ENCODE measurements at places on chromosomes 1 and 21. TPM values are rescaled to one million over a fixed set of nuclear protein-coding genes. Genes with fewer than 3 reads are reported as not detected.

DNA sequence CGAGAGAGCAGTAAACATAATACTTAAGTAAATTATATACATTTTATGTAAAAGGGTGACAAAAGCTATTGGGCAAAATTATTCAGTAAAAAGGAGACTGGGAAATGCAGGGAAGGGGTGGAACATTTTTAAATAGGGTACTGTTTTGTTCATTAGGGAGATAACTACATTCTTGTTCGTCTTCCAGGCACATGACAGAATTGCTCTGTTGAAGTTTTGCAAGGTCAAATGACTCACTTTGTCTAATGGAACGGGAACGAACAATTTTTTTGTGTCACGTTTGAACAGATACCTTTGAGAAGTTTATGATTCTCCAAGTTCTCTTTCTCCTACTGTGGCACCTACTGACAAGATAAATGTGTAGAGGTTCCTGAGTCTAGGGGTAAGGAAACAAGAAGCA lies 382.3 kb upstream of the ZRANB2 start:
- H3K27me3 ChIP-seq = no peaks in the 10 kb centered on the region
- H3K4me1 ChIP-seq = no peaks in the 10 kb centered on the region
- DNase-seq = no peak
- H3K27ac ChIP-seq = no peak overlapping the region
- H3K36me3 ChIP-seq = no peaks in the 10 kb centered on the region
- H3K4me3 ChIP-seq = no peak overlapping the region

- H3K4me3 ChIP-seq = no peak overlapping the region
- no peak overlapping the region for H3K27ac ChIP-seq
- H3K36me3 ChIP-seq = no peaks in the 10 kb centered on the region
- DNase-seq = no peak
- H3K27me3 ChIP-seq = peaks cover 65% of the 10 kb centered on the region
- peaks cover 9% of the 10 kb centered on the region for H3K4me1 ChIP-seq
These were observed 8.1 kb downstream of the FOXD3 start for GRCh38 chr1:63330331-63330916.

DNA sequence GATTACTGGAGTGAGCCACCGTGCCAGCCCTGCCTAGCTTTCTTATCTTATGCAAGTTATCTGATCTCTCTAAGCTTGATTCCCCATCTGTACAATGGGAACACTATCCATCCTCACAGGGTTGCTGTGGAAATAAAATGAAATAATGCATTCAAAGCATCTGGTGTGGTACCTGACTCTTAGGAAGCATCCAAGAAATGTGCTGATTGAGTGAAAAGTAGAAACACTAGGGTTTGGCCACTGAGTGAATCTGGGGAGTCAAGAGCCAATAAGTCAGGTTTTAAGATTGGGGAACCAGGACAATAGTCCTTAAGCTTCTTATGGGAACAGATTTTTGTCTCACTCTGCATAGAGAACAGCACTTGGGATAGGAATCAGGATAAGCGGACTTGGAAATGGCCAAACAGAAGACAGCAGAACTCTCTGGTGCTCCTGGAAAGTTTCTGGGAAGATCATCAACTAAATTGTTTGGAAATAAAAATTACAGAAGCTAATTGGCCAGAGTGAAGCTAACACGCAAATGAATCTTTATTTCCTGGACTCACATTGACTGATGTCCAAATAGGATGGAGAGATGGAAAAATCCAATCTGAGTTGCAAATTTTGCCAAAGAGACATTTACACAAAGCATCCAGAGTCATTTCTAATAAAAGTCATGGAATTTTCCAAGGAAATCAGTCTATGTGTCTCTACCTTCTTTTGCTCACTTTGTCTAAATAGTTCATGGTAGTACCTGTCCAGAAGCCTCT lies 3.3 kb downstream of the PAFAH2 start:
- peaks cover 54% of the 10 kb centered on the region for H3K4me1 ChIP-seq
- H3K27ac ChIP-seq = no peak overlapping the region
- no peak overlapping the region for H3K4me3 ChIP-seq
- no peak for DNase-seq
- no peaks in the 10 kb centered on the region for H3K27me3 ChIP-seq

DNA sequence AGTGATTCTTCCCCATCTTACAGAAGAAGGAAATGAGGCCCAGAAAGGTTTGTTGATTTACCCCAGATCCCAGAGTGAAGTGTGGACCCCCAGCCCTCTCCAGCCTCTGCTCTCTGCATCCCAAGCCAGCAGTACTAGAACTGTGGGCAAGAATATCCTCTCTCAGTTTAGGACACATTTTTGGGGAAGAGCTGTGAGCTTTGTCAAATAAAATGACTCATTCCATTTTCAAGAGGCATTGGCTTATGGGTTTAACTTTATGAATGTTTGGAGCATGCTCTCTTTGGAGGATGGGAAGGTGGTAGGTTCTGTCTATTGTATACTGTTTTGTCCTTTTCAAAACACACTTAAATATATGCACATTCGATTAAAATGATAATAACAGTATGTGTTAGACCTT lies 70.6 kb upstream of the CNTN2 start:
- no peak overlapping the region for H3K4me3 ChIP-seq
- no peaks in the 10 kb centered on the region for H3K36me3 ChIP-seq
- no peaks in the 10 kb centered on the region for H3K27me3 ChIP-seq
- H3K4me1 ChIP-seq = no peaks in the 10 kb centered on the region
- DNase-seq = no peak
- H3K27ac ChIP-seq = no peak overlapping the region

DNA sequence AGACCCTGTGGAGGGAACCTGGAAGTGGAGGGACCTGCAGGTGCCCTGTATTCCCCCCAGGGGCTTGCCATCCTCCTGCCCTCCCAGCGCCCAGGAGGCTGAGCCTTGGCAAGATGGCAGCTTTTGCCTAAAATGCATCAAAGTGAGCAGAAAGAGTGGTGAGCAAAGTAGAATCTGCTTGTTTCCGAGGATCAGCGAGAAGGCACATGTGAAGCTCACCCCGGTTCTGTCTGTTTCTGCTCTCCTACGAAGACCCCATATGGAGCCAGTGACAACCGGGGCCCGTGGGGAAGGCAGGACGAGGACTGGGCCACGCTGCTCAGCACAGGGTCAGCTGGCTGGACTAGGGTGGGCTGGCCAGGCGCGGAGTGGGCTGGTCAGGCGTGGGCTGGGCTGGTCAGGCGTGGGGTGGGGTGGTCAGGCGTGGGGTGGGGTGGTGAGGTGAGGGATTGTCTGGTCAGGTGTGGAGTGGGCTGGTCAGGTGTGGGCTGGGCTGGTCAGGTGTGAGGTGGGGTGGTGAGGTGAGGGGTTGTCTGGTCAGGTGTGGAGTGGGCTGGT lies 5.2 kb upstream of the FNDC10 start:
- no peak overlapping the region for H3K4me3 ChIP-seq
- H3K27me3 ChIP-seq = no peaks in the 10 kb centered on the region
- DNase-seq = no peak

DNA sequence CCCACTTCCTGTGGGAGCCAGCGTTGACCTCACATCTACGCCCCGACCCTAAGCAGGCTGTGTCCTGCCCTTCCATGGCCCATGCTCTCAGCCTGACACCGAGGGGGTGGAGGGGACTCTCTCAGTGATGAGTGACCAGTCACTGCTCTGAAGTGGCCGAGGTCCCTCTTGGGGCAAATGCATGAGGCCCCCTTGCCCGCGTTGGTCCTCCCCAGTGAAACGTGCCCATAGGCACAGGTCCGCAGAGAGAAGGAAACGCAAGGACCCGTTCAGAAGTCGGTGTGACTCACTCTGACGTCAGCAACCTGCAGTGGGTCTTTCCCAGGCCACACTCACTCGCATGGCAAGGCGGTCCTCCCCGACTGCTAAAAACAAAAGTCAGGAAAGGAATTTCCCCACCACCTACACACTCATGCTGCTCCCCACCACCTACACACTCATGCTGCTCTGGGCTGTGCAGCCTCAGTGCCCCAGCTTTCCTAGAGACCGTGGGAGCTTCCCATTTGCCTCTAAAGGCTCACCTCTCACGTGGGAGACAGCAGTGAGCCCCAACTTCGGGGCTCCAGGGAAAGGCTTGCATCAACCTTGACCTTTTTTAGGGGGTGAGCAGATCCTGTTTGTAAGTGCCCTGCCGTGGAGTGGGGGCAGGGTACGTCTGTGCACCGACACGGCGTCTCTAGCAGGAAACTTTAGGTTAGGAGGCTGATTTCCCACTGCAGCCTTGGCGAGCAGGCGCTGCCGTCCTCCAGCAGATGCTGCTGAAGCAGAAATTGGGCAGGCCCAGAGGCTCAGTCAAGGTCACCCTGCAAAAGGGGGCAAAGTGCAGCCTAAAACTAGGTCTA lies 11.4 kb downstream of the UBASH3A start:
- H3K27me3 ChIP-seq = no peaks in the 10 kb centered on the region
- peak overlapping the region; percentile 30 for H3K4me3 ChIP-seq
- peaks cover 96% of the 10 kb centered on the region for H3K4me1 ChIP-seq
- DNase-seq = peak; percentile 86
- H3K36me3 ChIP-seq = peaks cover 83% of the 10 kb centered on the region
- peak overlapping the region; percentile 75 for H3K27ac ChIP-seq

DNA sequence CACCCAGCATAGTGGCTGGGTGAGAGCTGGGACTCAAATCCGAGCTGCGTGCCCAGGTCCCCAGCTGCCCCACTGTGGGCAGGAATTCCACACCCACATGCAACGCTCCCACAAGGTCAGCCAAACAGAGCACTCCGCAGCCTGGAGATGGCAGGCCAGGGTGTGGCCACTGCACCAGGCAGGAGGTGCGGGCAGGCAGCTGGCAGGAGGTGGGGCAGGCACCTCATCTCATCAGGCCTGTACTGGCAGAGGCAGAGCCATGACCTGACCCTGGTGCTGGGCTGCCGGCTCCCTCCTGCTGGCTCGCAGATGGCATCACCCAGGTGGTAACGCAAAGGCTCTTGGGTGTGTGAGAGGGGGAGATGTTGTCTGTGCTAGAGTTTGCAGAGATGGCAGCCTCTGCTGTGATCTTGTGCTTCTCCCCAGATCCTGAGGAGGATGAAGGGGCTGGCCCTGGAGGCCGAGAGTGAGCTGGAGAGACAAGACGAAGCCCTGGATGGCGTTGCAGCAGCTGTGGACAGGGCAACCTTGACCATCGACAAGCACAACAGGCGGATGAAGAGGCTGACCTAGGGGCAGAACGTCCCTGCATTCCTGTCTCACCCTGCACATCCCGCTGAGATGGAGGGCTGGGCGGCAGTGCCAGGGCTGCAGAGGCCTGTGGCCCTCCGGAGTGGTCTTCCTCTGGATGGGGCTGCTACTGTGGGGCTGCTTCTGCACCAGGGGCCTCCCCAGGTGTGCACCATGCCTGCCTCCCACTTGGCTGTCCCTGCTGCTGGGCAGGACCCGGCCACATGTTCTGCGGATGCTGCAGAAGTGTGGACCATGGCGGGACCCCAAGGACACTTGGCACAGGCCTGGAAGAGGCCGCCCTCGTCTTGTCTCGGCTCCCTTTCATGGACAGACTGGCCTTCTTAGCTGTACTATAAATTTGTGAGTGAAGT lies 35.1 kb upstream of the PRSS38 start:
- H3K36me3 ChIP-seq = peaks cover 10% of the 10 kb centered on the region
- H3K4me1 ChIP-seq = no peaks in the 10 kb centered on the region
- no peak overlapping the region for H3K4me3 ChIP-seq
- DNase-seq = no peak
- H3K27me3 ChIP-seq = no peaks in the 10 kb centered on the region
- no peak overlapping the region for H3K27ac ChIP-seq

DNA sequence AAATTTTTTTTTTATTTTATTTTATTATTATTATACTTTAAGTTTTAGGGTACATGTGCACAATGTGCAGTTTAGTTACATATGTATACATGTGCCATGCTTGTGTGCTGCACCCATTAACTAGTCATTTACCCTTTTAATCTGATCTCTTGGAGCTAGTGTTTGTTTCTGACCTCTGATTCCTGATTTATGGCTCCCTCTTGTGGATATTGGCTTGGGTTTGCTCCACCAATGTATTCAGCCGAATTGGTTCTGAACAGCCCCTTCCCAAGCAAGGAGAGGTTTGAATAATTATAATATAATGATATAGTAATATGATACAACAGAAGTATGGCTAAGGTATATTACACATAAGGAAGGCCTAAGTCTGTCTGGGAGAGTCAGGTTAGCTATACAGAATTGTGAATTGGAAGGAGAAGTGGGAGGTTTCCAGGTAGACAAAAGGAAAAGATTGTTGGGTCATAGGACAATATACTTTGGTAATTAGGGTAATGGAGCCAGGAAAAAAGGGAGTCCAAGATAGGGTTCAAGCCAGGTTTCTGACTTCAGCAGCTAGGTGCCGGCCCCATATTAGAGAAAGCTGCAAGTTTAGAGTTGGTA lies 53.1 kb upstream of the HMCN1 start:
- H3K4me1 ChIP-seq = peaks cover 15% of the 10 kb centered on the region
- no peak overlapping the region for H3K27ac ChIP-seq
- H3K4me3 ChIP-seq = no peak overlapping the region

GRCh38 chr1:59193443-59194093 lies 103.3 kb upstream of the FGGY start:
- H3K4me3 ChIP-seq = no peak overlapping the region
- no peaks in the 10 kb centered on the region for H3K27me3 ChIP-seq
- H3K36me3 ChIP-seq = no peaks in the 10 kb centered on the region
- DNase-seq = no peak
- no peak overlapping the region for H3K27ac ChIP-seq
- no peaks in the 10 kb centered on the region for H3K4me1 ChIP-seq

DNA sequence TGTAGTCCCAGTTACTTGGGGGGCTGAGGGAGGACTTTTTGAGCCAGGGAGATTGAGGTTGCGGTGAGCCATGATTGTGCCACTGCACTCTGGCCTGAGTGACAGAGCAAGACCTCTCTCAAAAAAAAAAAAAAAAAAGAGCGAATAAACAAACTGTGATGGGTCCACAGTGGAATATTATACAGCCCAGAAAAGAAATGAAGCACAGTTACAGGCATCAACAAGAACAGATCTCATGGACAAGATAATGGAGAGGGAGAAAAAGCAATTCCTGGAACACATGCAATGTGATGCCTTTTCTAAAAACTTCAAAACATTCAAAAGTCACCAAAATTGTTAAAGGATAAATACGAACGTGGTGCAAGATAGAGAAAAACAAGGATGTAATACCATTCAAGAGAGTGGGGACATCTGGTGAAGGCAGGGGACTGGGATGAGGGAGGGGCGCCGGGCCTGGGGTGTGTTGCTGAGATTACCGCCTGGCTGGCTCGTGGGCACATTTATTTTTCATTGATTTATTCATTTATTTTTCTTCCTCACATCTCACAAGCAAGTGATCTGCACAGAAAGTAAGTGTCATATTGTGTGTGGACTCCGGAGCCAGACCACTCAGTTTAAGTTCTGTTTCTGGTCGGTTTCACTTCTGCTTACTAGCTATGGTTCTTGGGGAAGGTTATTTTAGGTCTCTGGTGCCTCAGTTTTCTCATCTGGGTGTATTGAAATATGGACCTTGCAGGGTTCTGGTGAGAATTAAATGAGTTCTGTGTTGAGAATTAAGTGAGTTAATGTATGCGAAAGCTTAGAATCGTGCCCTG lies 30.1 kb downstream of the ABCG1 start:
- no peak overlapping the region for H3K27ac ChIP-seq
- no peaks in the 10 kb centered on the region for H3K4me1 ChIP-seq

- H3K4me3 ChIP-seq = no peak overlapping the region
- no peaks in the 10 kb centered on the region for H3K27me3 ChIP-seq
- H3K27ac ChIP-seq = no peak overlapping the region
These were observed 61.1 kb downstream of the SLC45A1 start for GRCh38 chr1:8378981-8379470.

- H3K27me3 ChIP-seq = no peaks in the 10 kb centered on the region
- H3K4me1 ChIP-seq = peaks cover 15% of the 10 kb centered on the region
- no peak for DNase-seq
- H3K4me3 ChIP-seq = no peak overlapping the region
These were observed 42.9 kb upstream of the TARBP1 start for GRCh38 chr1:234521836-234522235.

OR2L3 gene
- not detected for total RNA-seq

KRTCAP2 gene
- total RNA-seq = 181 TPM

DIO1 gene
- not detected for total RNA-seq

GBP4 gene
- 26.6 TPM for total RNA-seq

PGLYRP4 gene
- not detected for total RNA-seq

NUP210L gene
- 0.09 TPM for total RNA-seq

RNU1-1 gene
- total RNA-seq = 1,293 TPM

HTR6 gene
- total RNA-seq = not detected

KCNE2 gene
- total RNA-seq = not detected
